ENCODE measurements at places on chromosomes 3 and 15.

DNA sequence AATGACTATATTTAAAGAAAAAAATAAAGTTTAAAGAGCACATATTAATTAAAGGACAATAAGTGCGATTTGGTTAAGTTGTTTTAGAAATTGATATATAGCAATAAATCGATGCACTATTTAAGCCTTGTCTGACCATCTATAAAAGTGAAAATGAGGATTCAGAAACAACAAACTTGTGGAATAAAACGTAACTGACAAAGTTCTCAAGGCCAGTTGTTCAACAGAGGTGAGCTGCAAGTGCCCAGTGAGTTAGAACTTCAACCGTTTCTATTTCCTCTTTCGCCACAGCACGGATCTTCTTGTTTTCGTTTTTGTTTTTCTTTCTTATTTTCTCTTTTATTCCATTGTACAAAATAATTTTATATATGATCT is 724.9 kb upstream of the ARRDC4 start:
- no peak for DNase-seq

- DNase-seq, result no peak
Measured at GRCh38 chr3:36434687-36435426, 54.6 kb downstream of the STAC start.

GRCh38 chr15:90419738-90420406 is 31.8 kb downstream of the IQGAP1 start:
- no peak for DNase-seq

- DNase-seq, result no peak
Measured at GRCh38 chr15:50108461-50108860, 10.6 kb downstream of the ATP8B4 start.

- no peak for DNase-seq
Measured at GRCh38 chr3:186596568-186597287, 16.1 kb upstream of the AHSG start.

DNA sequence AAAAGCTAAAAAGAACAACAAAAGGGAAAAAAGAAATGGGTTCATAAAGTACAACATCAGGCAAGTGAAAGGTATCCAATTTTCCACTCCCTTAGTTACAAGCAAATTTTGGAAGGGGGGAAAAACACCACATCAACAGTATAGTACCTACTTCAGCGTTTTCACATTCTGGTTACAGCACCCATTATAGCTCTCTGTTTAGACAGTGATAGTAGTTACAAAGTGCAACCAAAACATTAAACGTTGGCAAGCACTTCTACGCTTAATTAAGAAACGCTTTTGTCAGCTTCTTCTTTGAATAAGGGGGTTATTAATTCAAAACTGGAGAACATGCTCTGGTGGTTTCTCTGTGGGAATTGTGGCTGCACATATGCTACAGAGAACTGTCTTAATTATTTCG is 180.2 kb downstream of the VPS13C start:
- DNase-seq, result no peak

DNA sequence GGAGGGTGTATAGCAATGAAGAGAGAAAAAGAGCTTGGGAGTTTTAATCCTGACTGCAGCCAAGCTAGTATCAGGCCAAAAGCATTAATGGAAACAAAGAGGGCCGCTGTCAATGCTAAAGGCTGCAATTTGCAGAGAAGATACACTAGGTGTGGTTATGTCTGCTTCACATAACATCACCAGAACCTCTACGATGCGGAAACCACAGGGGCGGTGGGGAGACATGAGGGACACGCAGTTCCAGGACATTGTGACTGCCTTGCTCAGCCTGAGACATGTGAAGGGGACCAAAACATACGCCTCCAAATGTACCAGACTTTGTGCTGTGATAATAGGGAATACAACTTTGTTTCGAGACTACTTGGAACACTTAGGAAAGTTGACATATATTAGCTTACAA is 88.4 kb downstream of the APBA2 start:
- DNase-seq, result no peak

DNA sequence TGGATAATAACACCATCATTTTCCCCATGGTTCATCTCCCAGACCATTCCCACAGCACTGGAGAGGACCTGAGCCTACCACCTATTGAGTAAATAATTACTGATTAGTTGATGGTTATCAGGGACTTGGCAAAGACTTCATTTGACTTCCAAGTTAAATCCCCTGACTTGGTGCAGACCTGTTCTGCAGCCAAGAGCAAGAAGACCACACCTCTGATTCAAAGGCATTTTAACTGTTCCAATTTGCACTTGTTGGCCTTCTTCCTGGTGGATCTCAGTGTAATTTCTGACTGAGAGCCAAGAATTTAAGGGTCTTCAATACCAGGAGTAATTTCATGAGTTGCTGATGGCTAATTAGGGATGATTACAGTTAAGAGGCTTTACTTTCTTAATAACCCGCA is 24.0 kb downstream of the THSD4 start:
- DNase-seq, result no peak

DNA sequence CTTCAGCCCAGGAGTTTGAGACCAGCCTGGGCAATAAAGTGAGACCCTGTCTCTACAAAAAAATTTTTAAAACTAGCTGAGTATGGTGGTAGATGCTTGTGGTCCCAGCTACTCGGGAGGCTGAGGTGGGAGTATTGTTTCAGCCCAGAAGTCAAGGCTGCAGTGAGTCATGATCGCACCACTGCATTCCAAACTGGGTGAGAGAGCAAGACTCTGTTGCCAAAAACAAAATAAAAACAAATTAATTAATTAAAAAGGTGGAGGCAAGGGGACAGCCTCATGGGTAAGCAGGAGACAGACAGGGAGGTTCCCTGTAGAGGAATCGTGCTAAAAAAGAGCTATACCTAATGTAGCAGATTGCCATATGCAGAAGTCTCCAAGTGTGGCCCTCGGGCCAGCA is 12.6 kb downstream of the HAPLN3 start:
- DNase-seq, result no peak
